Suprapubic skin (tissue), 4 donors: ENCODE measurements at places on chromosomes 1 and 21. TPM values are rescaled to one million over a fixed set of nuclear protein-coding genes. Genes with fewer than 3 reads are reported as not detected.

The TUFT1 gene
- 87.4 TPM for total RNA-seq

The EPS8L3 gene
- total RNA-seq = not detected

The ITLN2 gene
- total RNA-seq = not detected

The CFHR1 gene
- 1.8 TPM for total RNA-seq

The KCNN3 gene
- total RNA-seq = 0.30 TPM

The LRRC39 gene
- total RNA-seq = 0.45 TPM

The HES3 gene
- total RNA-seq = not detected

The LIN28A gene
- total RNA-seq = not detected

The KIAA0040 gene
- 13.4 TPM for total RNA-seq

The PPIAL4G gene
- total RNA-seq = not detected

The IBA57 gene
- total RNA-seq = 22.4 TPM

The TINAGL1 gene
- total RNA-seq = 40.1 TPM
